Activated CD8-positive, alpha-beta memory T cell treated with anti-CD3 and anti-CD28 coated beads for 4 hours (primary cell): ENCODE measurements at places on chromosomes 16 and 17.
A peak's percentile ranks its signal among the peaks of the same experiment; 100 is the strongest.

DNA sequence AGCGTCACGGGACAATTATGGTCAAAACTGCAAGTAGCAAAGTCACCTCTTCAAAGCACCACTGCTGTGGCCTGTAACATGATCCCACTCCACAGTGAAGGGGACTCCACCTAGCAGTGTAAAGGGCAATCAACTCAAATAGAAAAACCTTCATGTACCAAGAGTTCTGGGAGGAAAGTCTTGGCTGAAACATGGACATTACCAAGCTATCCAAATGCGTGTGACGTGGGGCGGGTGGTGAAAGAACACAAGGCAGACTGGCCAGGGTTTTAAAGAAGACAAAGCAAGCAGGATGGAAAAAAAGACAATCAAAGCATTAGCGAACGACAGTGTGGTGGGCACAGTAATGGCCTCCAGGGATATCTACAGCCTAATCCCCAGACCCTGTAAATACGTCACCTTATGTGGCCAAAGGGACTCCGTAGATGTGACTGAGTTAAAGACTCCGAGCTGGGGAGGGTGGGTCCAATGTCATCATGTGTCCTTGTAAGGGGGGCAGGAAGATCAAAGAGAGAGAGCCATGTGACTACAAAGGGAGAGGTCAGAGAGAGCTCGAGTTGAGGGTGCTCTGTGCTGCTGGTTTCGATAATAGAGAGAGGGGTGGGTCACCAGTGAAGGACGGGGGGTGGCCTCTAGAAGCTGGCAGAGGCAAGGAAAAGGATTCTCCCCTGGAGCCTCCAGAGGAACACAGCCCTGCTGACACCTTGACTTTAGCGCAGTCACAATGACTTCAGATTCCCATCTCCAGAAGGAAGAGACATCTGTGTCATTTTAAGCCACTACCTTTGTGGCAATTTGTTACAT, 6.0 kb downstream of the HSDL1 start:
- no peak for DNase-seq

- DNase-seq = no peak
These were observed 20.0 kb downstream of the KSR1 start for GRCh38 chr17:27475981-27476895.

- DNase-seq = peak; percentile 66
These were observed 5.7 kb downstream of the GGA2 start for GRCh38 chr16:23504453-23505179.

DNA sequence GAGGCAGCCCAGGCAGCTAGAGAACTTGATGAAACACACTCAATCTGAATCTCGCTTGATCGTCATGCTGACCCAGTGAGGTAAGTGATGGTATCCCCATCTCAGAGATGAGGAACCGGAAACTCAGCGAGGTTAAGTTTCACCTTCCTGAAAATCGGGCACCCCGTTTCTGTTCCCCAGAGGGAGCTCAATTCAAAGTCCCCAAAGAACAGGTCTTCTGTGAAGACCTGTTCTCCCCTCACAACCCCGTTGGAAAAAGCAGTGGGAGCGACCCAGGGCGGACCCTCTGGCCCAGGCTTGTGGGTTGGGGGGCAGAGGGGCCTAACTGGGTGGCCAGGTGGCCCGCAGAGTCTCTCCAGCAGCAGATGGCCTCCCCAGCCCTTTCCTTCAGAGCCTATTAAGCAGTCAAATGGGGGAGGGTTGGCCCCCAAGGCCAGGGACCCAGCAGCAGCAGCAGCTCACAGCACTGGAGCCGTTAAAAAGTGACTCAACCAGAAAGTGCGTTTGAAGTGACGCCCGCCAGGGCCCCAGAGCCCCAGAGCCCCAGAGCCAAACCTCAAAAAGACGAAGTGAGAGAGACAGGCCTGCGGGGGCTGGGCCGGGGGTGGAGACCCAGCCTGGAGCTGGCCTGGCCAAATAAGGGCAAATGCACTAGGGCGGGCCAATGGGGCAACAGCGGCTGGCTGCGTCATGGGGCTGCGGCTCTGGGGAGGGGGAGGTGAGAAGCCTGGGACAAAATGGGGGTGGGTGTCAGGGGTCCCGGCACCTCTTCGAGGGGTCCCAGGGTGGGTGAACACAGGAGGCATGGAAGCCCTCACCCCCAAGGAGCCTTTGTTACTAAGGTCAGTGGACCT, 9.2 kb upstream of the TSPOAP1 start:
- DNase-seq = peak; percentile 88

GRCh38 chr17:42107597-42108576, 4.6 kb downstream of the DHX58 start:
- peak; percentile 71 for DNase-seq

GRCh38 chr16:50548125-50548908, at the start of gene NKD1:
NKD1 (plus strand) TSS chr16:50548396; CDS start chr16:50548554, 158 bp downstream.
- peak; percentile 50 for DNase-seq

DNA sequence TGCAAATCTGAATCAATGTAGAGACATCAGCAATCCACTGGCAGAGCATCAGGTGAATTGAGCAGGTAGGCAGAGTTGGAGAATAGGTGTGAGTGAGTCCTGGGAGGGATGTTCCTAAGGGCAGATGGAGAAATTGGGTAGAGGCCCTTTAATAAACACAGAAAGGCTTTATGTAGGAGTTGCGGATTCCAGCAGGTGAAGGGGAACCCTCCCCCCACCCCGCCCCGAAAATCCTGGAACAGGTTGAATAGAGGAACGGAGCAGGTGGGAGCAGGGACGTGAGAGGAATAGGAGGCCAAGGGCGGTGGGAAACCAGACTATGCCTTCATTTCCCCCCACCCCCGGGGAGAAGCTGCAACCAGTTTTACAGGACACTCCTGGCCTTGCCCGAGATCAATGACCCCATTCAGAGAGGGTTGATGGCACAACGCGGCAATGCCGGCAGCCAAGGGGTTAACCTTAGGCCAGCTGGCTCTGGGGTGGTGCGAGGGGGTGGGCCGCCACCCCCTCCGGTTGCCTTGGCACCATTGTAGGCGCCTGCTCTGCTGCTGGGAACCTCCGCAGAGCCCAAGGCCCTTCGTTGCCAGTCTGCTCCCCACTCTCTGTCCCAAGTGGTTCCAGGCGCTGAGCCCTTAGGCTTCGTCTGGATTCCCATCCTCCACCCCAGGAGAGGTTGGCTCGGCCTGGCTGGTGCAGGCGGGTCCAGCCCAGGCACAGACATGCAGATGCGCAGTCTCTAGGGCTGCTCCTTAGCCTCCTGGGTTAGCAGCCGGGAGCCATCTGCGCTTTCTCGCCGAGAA, 814 bp upstream of the RUNDC3A start:
- no peak for DNase-seq

- no peak for DNase-seq
These were observed 91.4 kb upstream of the SALL1 start for GRCh38 chr16:51242296-51242994.

DNA sequence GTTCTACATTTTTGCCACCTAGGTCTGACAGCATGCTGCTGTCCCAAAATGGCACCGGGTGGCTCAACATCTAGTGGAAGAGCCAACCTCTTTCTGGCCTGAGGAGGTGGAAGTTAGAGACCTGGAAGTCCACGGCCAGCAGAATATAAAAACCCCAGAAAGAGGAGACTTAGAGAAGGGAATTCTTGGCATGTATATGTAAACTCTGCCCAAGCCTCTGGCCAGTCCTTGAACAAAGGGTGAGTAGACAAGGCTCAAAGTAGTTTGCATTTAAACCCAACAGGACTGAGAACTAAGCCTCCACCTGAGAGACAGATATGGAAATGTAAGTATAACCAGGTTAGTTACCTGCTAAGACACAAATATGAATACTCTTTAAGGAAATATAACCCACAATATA, 210.3 kb downstream of the GRIN2A start:
- no peak for DNase-seq

DNA sequence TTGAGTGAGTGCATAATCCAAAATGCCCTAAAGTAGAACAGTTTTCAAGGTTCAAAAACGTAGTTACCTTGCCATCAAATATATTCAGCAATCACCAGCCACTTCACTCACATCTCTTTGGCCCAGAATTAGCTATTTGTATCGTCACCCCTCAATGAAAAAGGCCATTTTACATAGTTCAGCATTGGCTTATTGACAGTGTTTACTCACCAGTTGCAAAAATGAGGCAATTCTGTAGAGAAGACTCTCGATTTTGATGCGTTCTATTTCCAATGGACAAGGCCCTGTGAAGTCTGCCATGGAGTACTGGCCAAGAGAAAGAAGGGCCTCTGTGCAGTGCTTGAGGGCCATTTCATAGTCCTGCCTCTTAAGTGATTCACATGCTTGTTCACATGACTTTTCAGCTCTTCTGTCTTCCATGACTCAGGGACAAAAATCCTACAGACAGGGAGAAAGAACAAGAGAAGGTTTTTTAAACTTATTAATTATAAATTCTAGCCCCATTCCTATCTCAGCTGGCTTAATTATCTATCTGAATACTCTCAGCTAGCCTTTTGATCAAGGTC, 26.5 kb downstream of the HELZ start:
- no peak for DNase-seq

GRCh38 chr16:85002099-85002541, 9.2 kb downstream of the ZDHHC7 start:
- no peak for DNase-seq

- no peak for DNase-seq
These were observed 45.5 kb upstream of the ZFHX3 start for GRCh38 chr16:73093146-73094144.

DNA sequence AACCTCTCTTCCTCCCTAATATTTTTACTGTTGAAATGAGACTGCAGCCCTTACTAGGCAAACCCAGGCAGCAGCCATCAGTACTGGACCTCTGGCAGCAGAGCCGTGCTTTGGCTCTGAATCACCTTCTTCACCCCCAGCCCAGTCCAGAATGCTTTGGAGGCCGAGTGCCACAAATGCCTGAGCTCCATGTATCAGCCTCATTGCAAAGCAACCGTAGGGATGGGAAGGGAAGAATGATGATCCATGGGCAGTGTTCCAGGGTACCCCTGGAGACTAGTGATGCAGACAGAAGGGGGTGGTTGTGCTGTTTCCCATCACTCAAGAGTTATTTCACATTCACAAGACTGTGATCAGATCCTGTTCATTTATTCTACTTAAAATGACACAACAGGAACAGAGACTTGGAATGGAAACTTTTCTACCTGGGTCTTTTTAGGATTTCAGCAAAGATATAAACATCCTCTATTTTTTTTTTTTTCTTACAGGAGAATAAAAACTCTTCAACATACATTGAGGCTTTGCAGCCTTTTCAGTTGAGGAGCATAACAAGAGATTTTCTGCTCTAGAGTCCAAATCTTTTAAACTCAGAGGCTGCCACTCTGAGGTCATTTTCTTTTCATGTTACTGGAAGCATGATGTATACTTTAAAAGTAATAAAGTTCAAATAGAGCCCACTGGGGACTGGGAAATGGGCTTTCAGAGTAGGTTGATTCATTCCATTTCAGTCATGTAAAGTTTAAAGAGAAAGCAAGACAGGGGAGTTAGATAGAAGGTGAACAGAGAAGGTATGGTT, 138.3 kb downstream of the KCNJ2 start:
- DNase-seq = no peak

DNA sequence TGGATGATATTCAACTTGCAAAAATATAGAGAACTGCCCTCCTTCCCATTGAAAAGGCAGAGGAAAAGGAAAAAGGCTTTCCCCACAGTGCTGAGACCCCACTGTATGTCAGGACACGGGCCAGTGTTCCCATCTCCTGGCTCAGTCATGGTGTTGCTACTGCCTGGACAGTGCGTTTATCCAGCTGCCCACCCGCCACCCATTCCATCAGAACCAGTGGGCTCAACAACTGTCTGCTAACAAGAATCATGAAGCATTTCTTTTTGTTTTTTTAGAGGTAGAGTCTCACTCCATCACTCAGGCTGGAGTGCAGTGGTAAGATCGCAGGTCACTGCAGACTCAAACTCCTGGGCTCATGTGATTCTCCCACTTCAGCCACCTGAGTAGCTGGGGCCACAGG, 11.3 kb downstream of the FBXO31 start:
- no peak for DNase-seq

- no peak for DNase-seq
These were observed 166.7 kb downstream of the RBFOX3 start for GRCh38 chr17:79444198-79444597.

DNA sequence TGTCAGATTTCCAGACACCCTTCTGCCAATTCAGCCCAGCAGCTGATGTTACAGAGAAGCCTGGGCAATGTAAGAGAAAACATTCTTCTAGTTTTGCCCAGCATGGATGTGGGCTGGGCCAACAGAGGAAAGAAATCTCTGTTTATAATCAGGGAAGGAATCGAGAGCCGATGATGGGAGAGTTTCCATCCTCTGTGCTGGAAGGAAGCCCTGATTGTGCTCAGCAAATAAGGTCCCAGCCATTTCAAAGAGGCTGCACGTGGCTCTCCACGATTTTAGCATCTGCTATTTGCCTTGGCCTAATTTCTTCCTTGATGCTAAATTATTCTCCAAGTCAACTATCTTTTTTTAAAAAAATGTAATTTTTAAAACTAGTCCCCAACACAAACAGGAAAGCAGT, 70.0 kb downstream of the IRX6 start:
- DNase-seq = no peak

GRCh38 chr17:1882836-1883235, 53.0 kb downstream of the RPA1 start:
- no peak for DNase-seq

GRCh38 chr16:15849209-15849981, 7.4 kb downstream of the MYH11 start:
- DNase-seq = no peak

DNA sequence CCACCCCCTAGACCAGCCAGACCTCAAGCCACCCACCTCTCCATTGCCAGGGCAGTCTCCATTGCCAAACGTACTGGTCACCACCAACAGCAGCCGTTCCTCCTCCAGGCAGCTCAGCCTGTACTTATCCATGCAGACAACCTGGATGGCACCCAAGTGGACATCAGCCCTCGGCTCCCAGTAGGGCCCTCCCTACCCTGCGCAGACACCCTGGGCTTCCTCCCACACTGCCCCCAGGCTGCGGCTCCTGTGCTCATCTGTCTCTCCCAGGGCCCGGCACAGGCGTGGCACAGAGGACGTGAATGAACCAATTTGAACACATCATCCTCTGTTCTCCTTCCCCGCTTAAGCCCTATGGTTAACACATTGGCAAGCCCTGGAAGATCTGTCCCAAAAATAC, 29.5 kb downstream of the NOS2 start:
- DNase-seq = no peak

DNA sequence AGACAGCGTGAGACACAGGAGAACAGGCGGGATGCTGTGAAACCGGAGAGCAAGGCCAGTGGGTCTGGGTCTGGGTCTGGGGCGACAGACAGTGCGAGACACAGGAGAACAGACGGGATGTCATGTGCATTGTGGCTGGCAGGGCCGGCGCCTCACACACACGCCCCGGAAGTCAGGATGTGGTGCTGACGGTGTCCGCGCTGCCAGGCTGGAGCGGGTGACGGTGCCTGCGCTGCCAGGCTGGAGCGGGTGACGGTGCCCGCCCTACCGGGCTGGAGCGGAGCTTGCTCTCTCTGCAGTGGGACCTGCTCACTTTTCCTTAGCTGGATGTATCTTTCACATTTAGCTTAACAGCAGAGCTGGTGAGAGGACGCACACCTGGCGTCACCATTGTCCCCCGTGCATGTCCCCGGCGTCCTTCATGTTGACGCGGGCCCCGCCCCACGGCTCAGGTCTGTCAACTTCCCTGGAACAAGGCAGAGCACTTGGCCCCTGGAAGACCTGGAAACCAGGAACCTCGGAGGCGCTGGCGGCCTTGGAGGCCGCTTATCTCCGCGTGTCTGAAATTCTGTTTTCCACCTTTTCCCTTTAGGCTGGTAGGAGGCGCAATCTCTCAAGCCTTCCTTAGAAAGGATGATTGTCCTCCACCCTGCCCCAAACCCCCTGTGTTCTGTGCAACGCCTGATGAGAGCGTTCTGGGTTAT, 43.0 kb upstream of the ZNF750 start:
- DNase-seq = peak; percentile 52

- peak; percentile 90 for DNase-seq
These were observed 160.3 kb upstream of the ZNF267 start for GRCh38 chr16:31713071-31713944.

- DNase-seq = no peak
These were observed 6.8 kb downstream of the MYO1D start for GRCh38 chr17:32870027-32870670.
